MCF 10A (cell line): ENCODE measurements at places on chromosomes 12 and 14.

DNA sequence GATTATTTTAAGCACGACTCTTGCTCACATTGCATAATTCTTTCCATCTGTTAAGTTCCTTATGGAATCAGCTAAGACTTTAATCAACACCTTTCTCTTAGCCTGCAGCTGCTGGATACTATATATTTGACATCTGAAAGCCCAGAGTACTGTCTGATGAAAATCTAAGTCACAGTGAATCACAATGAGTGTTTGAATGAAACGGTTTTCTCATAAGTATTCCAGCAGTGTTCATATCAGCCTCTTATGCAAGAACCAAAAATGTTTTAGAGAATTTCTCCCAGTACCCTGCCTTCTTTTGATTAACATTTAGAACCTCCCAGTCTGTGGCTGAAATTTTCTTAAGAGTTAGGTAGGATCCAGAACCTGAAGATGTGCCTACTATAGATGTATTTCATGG is 55.6 kb downstream of the FRMD6 start:
- no peak for DNase-seq

- DNase-seq: no peak
Measured at GRCh38 chr12:117967043-117967442, 1.7 kb downstream of the KSR2 start.

DNA sequence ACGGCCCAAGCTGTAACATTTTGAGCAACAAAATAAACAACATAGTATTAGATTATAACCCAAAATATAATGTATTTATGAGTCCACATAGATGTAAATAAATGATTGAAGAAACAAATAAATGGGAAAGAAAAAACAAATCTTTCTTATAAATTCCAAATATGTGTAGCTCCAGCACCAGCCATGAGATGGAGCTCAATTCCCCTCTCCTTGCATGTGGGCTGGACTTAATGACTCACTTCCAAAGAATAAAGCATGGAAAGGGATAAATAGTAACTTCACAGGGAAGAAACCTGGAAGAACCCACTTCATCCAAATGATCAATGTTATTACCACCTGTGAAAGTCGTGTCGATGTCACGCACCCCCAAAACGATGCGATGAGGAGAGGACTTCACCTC is 158.8 kb downstream of the RPAP3 start:
- DNase-seq: peak; percentile 52

DNA sequence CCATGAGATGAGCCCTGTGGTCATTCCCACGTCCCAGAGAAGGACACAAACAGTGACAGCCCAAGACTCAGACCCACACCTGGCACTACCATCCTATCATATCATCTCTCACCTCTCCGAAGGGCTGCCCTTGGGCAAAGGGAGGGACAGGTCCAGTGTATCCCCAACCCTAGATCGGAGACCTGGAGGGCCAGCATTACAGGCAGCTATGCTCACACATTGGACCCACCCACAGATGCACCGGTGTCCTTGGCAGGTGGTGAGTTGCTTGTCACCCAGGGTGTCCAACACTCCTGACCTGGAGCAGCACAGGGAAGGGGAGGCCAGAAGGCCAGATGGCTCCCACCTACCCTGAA is 117.4 kb downstream of the DICER1 start:
- DNase-seq: no peak

DNA sequence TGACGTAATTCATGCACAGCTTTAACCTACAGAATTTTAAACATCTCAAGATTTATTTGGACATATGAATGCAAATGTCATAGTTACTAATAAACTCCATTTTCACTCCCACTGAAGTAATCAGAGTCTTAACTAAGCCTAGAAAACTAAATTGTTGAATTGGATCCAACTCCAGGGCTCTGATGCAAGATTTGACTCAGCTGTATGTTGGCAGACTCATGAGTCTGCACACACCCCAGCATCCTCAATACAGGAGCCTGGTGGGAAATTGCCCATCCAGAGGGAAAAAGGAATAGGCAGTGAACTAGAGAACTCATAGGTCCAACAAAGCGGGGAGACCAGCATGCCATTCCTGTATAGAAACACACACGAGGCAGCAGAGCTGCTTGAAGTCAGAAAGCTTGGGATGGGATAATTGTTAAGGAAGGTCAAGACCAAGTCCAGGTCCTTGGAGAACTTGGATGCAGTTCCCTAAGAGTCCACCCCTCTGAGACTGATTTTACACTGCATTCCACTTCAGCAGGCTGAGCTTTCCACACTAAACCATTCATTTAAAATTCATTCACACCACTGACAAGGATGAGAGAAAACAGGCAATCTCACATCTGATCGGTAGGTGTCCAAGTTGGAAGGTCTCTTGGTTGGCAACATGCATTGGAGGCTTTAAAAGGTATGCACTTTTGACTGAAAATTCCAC is 14.4 kb downstream of the TMTC1 start:
- peak; percentile 91 for DNase-seq

- peak; percentile 65 for DNase-seq
Measured at GRCh38 chr12:53806721-53807120, 54.9 kb upstream of the CISTR start.

GRCh38 chr12:9710584-9711375 is 22.1 kb downstream of the CLECL1 start:
- DNase-seq: no peak

- DNase-seq: no peak
Measured at GRCh38 chr12:2378835-2379330, 326.1 kb downstream of the CACNA1C start.

GRCh38 chr12:61137677-61138414 is 1122.4 kb upstream of the USP15 start:
- DNase-seq: no peak

DNA sequence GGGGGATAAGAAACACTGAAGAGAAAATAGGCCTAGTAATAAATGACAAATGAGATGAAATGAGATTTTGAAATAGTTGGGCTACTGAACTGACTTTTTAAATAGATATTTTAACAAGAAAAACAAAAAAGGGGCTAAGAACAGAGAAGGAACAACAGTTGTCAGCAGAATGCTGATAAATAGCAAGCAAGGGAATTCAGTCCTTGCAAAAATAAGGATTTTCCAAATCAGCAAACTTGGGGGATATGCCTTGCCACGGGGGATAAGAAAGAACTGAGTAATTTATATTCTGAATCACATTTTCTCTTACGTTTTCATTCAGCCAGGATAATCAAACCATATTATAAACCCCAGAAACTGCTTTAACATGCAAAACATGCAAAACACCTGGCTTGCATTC is 12.9 kb upstream of the CCDC196 start:
- DNase-seq: no peak

DNA sequence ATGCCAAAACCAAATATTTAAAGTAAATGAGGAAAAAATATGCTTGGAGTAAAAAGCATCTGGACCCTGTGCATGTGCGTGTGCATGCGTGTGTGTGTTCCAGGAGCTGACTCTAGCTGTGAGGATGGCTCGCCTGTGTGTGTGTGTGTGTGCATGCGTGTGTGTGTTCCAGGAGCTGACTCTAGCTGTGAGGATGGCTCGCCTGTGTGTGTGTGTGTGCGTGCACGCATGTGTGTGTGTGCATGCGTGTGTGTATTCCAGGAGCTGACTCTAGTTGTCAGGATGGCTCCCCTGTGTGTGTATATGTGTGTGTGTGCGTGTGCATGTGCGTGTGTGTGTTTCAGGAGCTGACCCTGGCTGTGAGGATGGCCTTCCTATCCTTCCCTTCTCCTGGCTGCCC is 357.7 kb downstream of the CACNA1C start:
- DNase-seq: no peak

- no peak for DNase-seq
Measured at GRCh38 chr12:122085591-122085990, 7.0 kb downstream of the MLXIP start.

GRCh38 chr12:114851981-114852380 is 168.0 kb upstream of the TBX3 start:
- no peak for DNase-seq

DNA sequence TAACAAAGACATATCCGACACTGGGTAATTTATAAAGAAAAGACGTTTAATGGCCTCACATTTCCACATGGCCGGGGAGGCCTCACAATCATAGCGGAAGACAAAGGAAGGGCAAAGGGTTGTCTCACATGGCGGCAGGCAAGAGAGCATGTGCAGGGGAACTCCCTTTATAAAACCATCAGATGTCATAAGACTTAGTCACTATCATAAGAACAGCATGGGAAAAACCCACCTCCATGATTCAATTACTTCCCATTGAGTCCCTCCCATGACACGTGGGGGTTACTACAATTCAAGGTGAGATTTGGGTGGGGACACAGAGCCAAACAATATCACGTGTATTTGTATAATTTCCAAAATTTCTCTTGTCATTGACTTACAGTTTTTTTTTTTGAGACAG is 5.5 kb upstream of the LMNTD1 start:
- DNase-seq: peak; percentile 16

GRCh38 chr14:68779761-68780323 is 13.0 kb downstream of the ZFP36L1 start:
- peak; percentile 72 for DNase-seq

GRCh38 chr14:78519863-78520262 is 349.7 kb downstream of the NRXN3 start:
- DNase-seq: peak; percentile 36

- no peak for DNase-seq
Measured at GRCh38 chr14:92259613-92260357, 63.2 kb upstream of the SLC24A4 start.

DNA sequence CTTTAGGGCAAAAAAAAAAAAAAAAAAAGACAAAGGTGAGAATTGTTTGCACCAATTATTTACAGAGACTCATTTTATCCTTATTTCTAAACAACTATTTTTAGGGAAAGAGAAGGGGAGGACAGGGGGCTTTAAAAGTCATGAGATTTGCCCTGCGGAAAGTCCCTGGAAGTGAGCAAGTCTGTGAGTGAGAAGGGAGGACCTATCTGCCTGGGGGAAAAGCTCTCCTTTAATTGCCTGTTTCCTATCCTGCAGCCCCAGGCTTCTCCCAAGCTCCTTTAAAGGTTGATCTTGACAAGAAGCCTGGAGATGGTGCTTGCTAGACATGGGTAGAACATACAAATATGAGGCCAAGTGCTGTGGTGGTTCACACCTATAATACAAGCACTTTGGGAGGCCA is 8.3 kb upstream of the CHST11 start:
- DNase-seq: no peak

DNA sequence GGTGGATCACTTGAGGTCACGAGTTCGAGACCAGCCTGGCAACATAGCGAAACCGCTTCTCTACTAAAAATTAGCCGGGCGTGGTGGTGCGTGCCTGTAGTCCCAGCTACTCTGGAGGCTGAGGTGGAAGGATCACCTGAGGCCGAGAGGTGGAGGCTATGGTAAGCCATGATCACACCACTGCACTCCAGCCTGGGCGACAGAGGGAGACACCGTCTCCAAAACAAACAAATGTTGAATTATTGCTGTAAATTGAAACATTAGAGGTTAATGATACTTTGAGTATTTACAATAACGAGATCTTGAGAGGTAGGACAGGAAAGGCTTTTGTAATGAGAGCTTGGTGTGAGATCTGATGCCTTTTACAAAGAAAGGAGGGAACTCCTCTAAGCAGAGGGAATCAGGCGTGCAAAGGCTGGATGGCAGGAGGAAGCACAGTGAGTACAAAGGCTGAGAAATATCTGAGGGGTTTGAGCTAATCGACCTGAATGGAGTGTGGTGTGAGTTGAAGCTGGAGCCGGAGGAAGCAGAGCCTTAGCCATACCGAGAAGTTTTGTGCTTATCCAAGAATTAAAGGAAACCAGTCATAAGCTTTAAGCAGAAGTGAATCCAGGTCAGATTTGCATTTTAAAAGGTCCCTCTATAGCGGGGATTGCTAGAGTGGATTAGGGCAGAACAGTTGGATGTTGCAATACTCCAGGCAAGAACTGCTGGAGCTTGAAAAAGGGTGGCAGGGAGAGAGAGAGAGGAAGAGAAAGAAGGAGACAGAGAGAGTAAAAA is 1.1 kb downstream of the RHNO1 start:
- DNase-seq: peak; percentile 36

GRCh38 chr12:3185260-3185870 is 108.2 kb downstream of the TSPAN9 start:
- no peak for DNase-seq

GRCh38 chr12:2447861-2448260 is 346.9 kb upstream of the FKBP4 start:
- DNase-seq: no peak

DNA sequence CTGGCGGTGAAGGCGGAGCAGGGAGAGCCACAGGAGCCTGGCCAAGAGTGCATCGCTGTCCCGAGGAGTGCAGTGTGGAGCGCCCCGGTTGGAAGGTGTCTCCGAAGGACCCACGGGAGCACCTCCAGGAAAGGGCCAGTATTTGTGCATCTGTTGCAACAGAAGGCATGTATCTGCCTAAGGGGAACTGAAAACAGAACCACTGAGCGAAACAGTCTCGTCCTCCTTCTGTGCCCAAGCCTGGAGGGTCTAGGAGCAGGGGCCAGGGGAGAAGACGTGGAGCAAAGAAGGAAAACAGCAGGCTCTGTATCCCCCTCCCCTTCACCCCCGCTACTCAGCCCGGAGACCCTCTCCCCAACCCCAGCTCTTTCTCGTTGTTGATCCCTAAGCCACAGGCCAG is 5.3 kb upstream of the LRRC10 start:
- no peak for DNase-seq

- no peak for DNase-seq
Measured at GRCh38 chr12:47602949-47603558, 102.8 kb downstream of the RPAP3 start.

DNA sequence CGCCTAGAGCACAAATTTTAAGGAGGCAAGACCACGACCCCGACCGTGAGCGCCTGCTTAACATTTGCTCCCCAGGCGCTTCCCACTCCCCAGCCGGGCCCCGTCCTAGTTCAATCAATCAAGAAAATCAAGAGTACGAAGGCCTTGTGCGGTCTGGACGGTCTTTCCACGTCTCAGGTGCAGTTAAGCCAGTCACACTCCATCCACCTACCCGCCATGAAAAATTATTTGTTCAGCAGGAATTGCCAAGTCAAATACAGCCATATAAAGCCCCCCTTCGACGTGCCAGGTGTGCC is 603 bp upstream of the LRR1 start:
- no peak for DNase-seq

- DNase-seq: no peak
Measured at GRCh38 chr14:70422538-70422937, 5.6 kb upstream of the SYNJ2BP start.

GRCh38 chr12:67957383-67957782 is 31.9 kb upstream of the IFNG-AS1 start:
- DNase-seq: no peak

DNA sequence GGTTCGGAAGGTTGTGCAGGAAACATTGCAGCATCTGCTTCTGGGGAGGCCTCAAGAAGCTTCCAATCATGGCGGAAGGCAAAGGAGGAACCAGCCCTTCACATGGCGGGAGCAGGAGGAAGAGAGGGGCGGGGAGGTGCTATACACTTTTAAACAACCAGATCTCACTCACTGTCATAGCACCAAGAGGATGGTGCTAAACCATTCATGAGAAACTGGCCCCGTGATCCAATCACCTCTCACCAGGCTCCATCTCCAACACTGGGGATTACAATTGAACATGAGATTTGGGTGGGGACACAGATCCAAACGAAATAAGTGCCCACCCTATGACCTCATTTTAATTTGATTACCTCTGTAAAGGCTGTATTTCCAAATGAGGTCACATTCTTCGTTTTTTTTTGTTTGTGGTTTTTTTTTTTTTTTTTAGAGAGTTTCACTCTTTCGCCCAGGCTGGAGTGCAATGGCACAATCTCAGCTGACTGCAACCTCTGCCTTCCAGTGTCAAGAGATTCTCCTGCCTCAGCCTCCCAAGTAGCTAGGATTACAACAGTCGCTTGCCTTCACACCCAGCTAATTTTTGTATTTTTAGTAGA is 11.4 kb upstream of the ORAI1 start:
- DNase-seq: no peak

GRCh38 chr14:24993631-24994030 is 56.3 kb downstream of the STXBP6 start:
- no peak for DNase-seq

- no peak for DNase-seq
Measured at GRCh38 chr12:6981152-6982052, 10.7 kb downstream of the EMG1 start.
